ENCODE measurements at places on chromosomes 2 and 18.
A peak's percentile ranks its signal among the peaks of the same experiment; 100 is the strongest.

DNA sequence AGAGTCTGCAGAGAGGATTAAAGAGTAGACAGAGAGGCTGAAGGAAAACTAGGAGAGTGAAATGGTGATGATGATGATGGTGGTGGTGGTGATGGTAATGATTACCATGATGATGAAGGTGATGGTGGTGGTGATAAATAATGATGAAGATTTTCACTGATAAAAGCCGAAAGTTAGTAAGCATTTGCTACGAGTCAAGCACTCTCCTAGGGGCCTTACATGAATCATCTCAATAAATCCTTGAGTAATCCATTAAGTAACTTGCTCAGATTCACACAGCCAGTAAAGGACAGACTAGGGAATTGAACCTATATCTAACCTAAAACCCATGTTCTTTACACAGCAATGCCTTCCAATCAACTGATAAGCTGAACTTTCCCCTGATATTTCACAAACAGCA is 106.7 kb upstream of the PGAP1 start:
- DNase-seq: no peak

DNA sequence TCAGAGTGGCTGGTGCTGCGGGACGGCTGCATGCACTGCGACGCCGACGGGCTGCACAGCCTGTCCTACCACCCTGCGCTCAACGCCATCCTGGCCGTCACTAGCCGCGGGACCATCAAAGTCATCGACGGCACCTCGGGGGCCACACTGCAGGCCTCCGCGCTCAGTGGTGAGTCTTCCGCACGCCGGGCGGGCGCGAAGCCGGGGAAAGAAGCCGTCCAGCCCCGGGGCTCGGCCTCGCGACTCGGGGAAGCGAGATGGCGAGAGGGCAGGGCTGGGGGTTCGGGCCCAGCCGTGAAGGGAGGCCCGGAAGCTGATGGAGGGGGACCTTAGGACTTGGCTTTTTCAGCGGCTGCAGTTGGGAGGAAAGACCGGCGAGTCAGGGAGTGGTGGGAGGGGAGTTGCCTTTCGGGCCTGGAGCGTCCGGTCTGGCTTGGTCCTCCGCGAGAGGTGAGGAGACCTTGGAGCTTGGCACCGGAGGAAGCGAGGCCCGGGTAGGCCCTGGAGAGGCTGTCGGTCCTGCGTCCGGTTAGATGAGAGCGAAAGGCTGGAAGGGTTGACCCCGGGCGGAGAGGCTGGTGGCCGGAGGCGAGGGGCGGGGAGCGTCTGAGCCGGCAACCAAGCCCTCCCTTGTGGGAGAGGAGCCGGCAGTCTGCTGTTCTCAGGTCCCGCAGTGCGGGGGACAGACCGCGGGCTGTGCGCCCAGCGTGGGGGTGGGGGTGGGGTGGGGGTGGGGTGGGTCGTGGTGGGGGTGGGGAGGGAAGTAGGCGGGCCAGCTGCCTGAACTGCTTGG is 691 bp downstream of the BIRC6 start:
- no peak for DNase-seq

DNA sequence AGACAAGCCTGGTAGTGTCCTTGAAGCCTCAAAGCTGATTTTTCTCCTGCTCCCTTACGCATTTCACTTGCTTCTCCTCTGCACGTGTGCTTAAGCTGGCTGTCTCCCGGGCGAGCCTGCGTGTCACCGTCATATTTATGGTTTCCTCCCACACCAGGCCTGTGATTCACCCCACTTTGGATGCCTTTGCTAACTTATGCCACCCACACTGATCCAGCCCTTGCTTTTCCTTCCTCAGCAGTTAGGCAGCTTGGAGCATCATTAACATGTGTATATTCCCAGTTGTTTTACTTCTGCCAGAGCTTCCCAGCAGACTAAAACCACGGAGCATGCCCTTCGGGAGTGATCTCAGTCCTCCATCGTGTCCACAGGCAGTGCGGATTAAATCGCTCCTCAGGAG is 2.2 kb downstream of the ST3GAL5 start:
- DNase-seq: no peak

DNA sequence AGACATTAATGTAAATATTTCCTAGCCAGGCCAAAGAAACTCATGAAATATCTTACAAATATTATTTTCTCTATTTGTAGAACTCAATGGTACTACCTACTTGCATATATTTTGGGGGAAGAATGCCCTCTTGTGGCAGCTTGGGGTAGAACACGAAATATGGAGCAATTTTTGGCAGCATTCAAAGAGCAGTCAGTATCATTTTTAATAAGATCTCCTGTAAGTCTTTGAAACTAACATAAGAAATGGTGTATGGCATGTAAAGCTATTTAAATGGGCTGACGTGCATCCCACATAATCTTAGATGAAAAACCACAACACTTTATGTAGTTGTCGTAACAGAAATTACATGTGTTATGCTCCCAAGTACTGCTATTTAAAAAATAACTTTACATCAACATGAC is 62.3 kb upstream of the CCDC195 start:
- DNase-seq: no peak

DNA sequence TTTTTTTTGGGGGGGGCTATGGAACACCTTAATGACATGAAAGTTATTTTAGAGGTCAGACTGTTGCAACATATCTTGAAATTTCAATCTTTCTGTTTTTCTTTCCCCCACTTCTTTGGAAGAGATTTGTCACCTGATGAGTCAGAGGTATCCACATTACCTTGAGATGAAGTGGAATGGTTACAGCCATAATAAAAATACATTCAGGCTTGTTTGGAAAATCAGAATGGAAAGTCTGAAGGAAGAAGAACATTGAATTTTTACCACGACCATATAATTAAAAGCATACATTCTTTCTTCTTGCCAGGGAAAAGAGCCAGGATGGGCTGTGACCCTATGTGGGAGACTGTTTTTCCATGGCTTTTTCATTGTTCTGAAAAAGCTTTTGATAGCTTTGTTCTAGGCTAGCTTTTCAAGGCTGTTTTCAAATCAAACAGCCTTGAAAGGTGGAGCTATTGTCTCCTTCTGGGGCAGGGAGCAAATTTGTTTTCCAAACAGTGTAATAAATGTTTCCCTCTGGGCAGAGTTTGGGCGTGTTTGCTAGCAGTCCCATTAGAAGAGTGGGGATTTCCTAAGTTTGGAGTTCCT is 2.3 kb upstream of the GTF3C3 start:
- DNase-seq: no peak

- no peak for DNase-seq
Measured at GRCh38 chr2:31235504-31235902, 1.6 kb downstream of the EHD3 start.

GRCh38 chr2:140734992-140735391 is 1395.8 kb downstream of the LRP1B start:
- no peak for DNase-seq

GRCh38 chr2:126244937-126245336 is 411.0 kb upstream of the GYPC start:
- DNase-seq: peak; percentile 3

GRCh38 chr2:38038682-38039081 is 37.3 kb downstream of the CYP1B1 start:
- no peak for DNase-seq

GRCh38 chr2:172836347-172836821 is 100.7 kb downstream of the RAPGEF4 start:
- DNase-seq: no peak

GRCh38 chr2:158412206-158412605 is 44.3 kb downstream of the CCDC148 start:
- no peak for DNase-seq

DNA sequence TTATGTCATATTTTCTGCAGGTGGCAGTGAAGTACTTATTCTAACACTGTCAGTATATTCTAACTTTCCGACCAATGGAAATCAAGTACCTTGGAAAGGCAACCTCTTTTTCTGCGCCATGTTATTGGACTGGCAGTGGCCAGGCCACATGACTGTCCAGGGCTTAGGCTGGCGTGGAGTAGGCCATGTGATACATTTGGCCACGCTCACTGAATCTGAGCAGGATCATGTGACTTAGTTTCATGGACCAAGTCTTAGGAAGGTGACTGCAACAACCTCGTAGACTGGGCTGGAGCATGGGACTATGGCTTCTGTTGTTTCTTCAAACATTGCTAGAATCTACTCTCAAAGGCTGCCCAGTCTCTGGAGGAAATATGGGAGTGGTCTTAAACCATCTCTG is 60.4 kb upstream of the HAAO start:
- no peak for DNase-seq

DNA sequence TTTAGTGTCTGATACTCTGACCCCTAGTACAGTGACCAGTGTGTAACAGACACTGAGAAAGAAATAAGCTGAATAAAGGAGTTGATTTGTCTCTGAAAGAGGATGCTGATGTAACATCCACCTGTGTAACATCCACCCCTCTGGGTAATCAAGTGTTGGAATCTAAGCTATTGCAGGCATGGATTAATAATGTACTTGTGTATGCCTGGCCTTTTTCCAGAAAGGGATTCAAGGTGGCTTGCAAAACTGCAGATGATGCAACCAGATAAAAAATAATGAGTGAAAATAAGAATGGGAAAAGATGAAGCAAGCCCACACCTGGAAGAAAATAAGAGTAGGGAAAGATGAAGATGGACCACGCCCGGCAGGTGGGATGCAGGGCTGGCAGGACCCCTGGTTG is 48.2 kb upstream of the FOXI3 start:
- DNase-seq: no peak

- DNase-seq: no peak
Measured at GRCh38 chr2:156340804-156341451, 8.4 kb upstream of the NR4A2 start.

- DNase-seq: no peak
Measured at GRCh38 chr2:197516393-197516761, 511 bp downstream of the MOB4 start.

GRCh38 chr2:209773377-209773776 is 1.7 kb downstream of the UNC80 start:
- no peak for DNase-seq

DNA sequence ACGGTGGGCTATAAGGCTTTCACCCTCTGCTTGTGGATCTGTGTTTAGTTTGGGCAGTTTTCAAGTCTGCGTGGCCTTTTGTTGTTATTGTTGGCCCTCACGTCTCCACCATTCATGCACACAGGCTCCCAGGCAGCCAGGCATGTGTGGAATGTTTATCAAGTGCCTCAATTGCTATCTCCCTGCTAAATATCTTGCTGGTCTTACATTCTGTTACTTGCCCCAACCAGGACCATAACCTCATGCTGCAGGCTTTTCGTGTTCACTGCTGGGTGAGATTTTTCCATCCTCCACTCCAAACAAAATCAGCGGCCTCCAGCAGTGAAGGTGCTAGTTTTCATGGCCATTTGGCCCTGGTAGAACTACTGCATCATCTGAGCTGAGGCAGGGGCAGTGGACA is 63.0 kb upstream of the DSC1 start:
- no peak for DNase-seq

DNA sequence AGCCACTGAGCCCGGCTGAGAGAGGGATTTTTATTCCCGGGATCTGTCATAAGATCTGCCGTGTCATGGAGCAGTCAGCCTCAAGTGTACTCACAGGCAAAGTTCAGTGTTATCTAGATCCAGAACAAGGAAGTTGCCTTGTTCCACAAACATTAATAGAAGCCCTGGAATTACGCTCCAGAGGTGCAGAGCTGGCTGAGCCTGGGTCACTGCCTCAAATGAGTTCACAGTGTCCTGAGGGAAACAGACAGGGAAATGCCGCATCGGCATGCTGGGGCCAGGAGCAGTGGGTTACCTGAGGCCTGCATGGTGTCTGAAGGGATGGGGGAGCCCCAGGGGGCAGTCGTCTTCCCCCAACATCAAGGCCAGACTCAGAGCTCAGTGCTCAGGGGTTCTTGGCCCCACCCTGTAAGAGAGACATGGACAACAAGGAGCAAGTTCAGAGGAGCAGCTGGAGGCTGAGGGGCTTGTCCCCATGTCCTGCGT is 42.7 kb upstream of the ODC1 start:
- no peak for DNase-seq

DNA sequence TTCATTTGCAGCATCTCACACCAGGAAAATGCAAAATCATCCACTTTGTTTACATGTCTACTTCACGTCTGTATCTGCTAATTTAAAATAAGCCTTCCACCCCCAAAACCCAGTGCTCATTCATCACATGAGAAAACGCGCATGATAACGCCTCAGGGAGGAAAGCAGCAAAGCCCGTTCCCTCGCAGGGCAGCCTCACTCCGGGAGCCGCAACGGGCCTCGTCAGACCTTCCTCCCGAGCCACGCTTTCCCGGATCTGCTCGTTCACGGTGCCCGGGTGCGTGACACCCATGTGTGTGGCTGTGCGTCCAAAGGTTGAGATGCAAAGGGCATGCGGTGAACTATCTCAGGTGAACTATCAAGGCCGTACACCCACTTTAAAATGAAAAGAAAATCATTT is 59.8 kb downstream of the NDUFA10 start:
- DNase-seq: no peak

GRCh38 chr18:53752781-53753367 is 471.6 kb downstream of the MBD2 start:
- DNase-seq: no peak

DNA sequence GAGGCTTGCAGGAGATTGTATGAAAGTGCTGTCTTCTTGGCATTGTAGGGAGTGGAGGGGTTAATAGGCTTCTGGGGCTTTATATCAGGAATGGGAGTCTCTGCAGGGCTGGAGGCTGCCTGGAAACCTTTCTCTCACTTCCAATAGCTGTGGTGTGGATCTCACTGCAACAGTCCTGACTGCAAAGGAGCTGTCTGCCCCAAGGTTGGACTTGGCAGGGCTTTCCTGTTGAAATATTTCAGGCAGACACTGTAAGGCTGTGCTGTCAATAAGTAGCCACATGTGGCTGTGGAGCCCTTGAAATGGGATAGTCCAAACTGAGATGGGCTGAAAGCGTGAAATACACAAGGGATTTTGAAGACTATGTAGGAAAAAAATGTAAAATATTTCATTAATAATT is 399.1 kb upstream of the SPRED2 start:
- DNase-seq: no peak

DNA sequence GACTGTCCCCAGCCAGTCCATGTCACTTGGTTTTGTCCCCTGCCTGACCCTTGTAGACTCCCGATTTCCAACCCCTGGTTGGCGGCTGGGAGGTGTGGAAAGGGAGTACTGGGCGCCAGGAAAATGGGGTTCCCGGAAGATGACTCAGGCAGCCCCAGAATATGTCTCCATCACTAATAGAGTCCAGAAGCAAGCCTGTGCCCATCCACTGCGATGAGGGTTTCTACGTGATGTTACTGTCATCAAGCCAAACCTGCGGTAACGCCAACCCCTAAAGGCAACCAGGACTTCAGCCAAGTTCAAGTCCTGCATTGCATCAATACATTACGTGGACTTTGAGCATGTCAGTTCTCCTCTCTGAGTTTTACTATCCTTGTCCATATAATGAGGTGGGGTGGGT is 62.0 kb upstream of the TAF1B start:
- no peak for DNase-seq

Measured in NCI-H1092 (cell line).